ENCODE measurements at places on chromosomes 2 and 18.

GRCh38 chr2:236607471-236608187, 38.0 kb downstream of the ACKR3 start:
- DNase-seq, result no peak

GRCh38 chr2:133432778-133433177, 135.5 kb downstream of the NCKAP5 start:
- no peak for DNase-seq

DNA sequence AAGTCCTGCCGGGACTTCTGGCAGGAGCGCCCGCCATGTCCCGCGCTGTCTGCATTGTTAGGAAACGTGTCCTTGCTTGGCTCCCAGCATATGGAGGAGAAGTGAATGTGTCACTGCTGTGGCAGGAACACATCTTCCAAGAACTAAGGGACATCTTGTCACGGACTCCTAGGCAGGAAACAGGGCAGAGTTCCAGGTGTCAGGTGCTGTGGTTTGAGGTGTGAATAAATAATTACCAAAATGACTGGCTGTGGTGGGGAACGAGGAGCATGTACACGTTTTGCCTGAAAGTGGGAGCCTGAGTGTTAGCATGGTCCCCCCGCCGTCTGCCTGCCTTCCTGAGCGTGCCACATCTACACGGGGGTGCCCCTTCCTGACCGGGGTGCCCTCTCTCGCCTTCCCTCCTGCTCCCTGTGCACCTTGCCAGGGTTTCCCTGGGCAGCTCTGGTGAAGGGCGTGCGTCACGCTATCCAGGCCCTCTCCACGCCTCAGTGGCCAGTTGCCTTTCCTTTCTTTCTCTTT, 237.5 kb downstream of the LDLRAD4 start:
- no peak for DNase-seq

DNA sequence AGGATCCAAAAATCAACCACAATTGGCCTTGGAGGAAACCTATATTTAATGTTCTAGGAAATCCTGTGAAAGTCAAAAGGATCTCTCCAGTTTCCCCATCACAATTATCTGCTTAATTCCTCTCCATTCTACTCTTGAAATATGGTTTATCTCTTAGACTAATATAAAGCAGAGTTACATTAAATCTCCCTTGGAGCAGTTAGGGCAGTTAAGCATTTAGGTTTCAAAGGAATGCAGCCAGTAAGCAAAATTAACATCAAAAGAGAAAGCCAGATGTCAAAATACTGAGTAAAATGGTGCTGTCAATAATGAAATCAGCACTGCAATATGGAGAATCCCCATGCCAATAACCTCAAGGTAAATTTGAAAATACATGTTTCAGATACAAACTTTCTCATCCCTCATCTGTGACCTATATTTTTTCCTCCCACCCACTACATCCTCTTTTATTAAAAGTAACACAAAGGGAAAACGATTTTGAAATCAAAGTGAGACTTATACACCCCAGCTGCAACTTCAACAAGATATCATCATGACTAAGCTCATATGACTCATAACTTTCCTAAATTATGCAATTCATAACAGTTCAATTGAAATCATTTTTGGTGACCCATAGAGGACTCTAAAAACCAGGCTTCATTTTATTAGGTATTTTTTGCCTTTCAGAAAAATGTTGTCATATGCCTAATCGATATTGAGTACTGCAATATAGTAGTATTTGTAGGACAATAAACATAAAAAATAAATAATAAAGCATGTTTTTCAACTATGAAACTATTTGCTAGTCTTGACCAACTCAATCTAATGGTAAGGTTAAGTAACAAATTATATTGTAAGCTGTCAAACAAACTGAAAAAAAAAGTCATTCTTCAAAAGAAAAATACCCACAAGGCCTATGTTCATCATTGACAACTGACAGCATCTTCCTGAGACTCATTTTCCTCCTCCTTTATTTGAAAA, 3.1 kb downstream of the ADAM17 start:
- DNase-seq, result no peak

- no peak for DNase-seq
These were observed 68.8 kb downstream of the LTBP1 start for GRCh38 chr2:33015421-33016142.

DNA sequence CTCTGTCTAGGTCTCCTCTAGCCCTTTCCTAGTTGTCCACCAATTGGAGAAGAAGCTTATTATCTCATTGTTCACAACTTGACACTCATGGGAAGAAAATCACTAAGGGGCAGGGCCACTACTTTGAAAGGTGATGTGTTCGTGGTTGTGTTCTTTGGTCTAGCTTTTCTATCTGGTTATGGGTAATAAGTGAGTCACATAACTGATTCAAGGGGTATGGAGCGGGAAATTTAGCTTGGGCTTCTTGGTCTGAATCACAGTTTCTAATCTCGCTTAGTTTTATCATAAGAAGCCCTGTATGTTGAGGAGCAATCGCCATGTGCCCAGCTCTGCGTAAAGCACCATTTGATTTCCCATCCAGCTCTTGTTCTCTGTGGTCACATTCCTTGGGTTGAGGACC, 18.7 kb upstream of the DYTN start:
- no peak for DNase-seq

- DNase-seq, result no peak
These were observed 313.6 kb upstream of the MC4R start for GRCh38 chr18:60686142-60686541.

GRCh38 chr2:10514273-10514672, 66.1 kb upstream of the ODC1 start:
- no peak for DNase-seq

- DNase-seq, result no peak
These were observed 396.6 kb upstream of the TRIB2 start for GRCh38 chr2:12320027-12320734.

DNA sequence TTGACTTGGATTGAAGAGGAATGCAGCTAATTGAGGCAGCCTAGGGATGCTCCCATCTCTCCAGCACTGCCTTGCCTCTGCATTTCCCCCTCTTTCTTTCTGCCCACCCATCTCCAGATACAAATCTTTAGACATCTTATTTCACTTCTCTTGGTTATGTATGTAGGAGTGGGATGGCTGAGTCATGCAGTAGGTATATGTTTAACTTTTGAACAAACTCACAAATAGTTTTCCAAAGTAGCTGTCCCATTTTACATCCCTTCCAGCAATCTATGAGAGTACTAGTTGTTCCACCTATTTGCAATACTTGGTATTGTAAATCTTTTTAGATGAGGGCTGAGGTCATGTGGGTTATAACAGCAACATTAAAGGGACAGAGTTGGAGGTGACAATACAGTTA, 329.9 kb downstream of the DYSF start:
- no peak for DNase-seq

DNA sequence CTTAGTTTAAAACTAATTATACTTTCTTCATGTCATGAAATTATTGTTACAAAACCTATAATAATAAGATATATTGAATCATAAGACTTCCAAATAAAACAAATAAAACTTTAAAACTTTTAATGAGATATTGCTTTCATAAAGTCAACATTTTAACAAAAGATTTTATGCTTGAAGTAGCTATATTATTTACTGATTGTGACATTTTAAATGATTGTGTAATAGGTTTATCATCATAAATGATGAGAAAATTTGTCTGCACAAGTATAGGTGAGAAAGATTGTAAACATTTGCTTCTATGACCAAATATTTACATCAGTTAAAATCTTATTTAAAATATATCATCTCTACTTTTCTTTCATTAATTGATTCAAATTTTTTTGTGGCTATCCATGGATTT, 5.1 kb upstream of the GALNT13 start:
- no peak for DNase-seq

GRCh38 chr2:233130024-233130423, 69.9 kb downstream of the INPP5D start:
- DNase-seq, result no peak

DNA sequence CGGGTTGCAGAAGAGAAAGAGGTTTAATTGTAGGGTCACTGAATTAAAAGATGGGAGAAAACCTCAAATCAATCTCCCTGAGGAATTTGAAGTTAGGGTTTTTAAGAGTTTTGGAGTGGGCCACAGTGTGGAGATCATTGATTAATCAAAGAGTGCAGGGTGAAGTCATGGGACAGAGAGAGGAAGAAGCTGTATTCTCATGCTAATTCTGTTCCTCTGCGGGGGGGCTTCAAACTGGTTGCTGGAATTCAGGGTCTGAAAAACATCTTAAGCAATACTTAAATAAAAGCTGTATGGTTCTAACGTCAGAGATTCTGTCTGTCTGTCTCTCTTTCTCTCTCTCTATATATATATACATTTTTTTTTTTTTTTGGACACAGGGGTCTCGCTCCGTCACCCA, 169.8 kb upstream of the SPATS2L start:
- no peak for DNase-seq

DNA sequence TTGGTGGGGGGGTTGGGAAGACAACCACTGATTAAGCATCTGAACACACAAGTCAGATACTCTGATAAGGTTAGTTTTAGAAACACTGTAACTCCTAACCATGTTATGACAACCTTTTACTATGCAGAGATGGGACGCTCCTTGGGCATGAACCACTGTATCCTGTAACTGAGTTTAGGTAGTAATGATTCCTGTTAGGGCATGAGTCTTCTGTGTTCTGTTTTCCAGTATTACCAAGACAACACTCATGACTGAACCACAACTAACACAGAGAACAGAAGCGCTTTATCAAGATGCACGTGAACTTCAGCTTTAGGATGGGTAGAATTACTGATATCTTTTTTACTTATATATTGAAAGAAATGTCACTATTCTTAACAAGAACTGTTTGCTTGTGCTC, 14.1 kb upstream of the CREB1 start:
- no peak for DNase-seq

DNA sequence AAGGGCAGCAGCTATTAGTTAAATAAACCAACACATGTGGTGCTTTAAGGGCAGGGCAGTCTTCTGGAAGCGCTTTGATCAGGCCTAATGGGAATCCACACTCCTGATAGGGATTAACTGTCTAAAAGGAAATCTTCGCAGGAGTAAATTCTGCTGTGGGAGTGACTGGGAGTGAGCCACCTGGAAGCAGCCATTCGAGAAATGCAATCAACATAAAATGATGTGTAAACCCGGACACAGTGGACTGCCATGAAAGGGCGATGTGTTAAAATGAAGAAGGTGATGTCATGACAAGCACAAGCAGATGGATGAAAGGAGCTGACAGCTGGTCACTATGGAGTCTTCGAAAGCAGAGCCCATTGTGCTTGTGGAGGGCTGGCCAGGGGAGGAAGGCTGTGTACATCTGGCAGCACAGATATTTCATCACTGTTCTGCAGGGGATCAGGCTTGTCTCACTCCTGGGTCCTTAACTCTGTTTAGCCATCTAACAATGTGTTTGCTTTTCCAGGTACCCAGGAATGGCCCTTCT, 24.8 kb upstream of the GALNT14 start:
- no peak for DNase-seq

DNA sequence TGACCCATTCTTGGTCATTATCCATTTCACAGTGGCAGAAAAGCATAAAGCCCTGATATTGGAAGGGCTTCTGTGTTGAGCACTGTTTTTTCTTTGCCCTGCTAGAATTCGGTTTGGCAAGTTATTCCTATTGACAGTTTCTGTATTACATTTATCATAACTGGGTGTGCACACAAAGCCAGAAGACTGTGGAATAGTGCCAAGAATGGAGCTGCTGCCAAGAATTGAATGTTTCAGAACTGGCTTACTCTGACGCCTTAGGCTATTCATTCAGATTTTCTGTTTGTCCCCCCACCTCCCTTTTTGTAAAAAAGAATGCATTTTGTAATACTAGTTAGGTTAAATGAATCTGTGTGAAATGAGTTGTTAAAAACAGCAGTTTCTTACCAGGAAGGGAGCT, 12.7 kb downstream of the KDM3A start:
- peak; percentile 83 for DNase-seq

GRCh38 chr18:58996131-58996641, 131.5 kb downstream of the ZNF532 start:
- DNase-seq, result no peak

- DNase-seq, result no peak
These were observed 9.0 kb upstream of the HAAO start for GRCh38 chr2:42801381-42801780.

DNA sequence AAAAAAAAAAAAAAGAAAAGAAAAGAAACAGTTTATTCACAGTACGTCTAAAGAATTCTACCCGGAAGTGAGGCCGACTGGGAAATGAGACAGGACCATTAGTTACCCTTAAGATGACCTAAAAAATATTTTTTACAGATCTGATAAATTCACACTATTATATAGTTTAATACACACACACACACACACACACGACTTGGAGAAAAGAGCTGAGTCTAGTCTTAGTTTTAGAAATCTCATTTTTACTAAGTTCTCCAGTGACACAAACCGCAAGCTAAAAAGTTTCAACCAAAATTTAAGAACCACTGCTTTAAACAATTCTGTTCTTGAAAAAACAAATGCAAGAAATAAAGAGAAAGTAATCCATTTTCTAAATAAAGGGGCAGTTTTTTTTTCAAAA, 27.1 kb downstream of the ST3GAL5 start:
- no peak for DNase-seq

GRCh38 chr2:230827774-230828271, 36.9 kb upstream of the ITM2C start:
- DNase-seq, result no peak

DNA sequence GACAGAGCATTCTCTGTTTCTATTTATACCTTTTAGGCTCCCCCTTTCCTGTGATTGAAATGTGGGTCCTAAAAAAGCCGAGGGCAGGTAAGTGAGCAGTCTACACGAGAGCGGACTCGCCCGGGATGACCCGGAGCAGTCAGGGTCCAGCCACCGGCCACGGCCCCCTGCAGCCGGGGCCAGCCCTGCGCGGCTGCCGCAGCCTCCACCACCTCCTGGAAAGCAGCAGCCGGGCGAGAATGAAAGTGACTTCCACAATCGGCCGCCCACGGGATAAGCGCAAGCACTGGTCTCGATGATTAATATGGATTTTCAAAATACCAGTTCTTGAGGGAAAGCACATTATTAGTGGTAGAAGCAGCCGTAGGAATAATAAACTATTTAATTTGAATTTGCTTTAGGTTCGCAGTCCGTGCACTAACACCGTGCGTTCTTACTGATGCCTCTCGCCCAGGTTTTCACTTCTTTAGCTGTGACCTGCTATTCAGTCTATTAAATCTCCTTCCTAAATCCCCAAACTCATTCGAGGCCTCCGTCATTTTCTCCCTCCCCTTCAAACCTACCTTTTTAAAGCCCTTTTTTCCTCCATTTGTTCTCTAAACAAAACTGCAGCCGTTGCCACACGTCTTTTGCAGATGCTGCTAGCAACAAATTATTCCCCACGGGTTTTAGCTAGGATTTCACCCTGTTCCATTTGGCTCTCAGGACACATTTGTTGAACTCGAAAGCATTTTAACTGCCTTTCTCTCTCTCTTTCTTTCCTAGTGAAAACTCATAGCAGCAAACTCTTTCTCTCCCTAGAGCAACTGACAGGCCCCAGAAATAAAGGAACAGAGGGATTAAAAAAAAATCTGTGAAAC, 1015.1 kb upstream of the PIK3C3 start:
- no peak for DNase-seq

- no peak for DNase-seq
These were observed 12.6 kb downstream of the DRC1 start for GRCh38 chr2:26414311-26414710.

DNA sequence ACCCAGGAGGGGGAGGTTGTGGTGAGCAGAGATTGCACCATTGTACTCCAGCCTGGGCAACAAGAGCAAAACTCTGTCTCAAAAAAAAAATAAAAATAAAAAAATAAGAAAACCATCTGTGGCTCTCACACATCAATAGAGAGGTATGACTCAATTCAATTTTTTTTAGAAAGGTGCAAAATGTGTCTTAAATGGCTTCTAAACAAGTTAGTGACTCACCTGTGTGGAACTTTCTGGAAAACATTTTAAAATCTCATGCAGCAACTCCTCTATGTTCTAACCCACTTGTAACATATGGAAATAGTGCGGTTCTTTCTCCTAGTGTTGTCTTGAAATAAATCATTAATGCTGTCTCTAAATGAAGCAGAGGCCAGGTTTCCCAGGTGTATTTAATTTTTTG, 10.7 kb upstream of the SULT1C4 start:
- no peak for DNase-seq

All from SK-N-MC (cell line).